ENCODE measurements at places on chromosomes 5 and 9.

GRCh38 chr9:108784998-108785397, 70.8 kb downstream of the ACTL7B start:
- DNase-seq, result no peak

DNA sequence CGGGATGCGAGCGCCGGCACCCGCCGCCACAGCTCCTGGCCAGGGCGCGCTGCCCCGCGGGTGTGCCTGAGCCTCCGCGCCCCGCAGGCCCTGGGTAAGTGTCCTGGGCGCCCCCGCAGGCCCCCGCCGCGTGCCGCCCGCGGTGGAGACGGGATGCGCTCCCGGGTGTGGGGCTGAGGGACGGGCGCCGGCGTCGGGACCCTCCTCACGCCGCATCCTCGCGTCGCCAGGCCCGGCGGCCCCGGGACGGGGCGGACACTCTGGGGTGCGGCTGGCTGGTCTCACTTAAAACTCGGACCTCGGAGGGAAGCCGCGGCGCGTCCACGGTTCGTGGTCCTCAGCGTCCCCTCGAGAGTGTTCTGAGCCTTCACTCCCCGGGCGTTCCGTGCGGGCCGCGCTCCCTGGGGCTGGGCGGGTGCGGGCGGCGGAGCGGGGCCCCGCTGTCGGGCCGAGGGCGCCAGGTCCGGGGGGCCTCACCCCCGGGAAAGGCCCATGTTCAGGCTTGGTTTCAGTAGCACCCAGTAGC, 275 bp downstream of the AHRR start:
- DNase-seq, result no peak

DNA sequence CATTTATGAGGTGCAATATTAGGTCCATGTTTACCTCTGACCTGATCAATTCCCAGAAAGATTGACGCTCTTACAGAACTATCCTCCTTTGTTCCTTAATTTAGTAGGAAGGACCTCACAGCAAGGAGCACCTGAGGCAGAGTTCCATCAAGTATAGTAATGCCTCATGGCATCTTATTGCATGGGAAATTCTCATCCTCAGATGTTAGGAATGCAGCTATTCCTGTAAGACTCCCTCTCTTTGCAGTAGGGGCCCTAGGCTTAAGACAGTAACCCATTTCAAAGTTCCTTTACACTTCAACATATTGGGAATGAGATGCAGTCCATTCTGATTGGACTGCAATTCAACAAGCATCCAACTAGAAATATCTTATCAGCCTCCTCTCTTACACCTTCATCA, 69.8 kb downstream of the SLCO4C1 start:
- DNase-seq, result no peak

GRCh38 chr5:97098922-97099321, 43.5 kb downstream of the LIX1 start:
- DNase-seq, result no peak

GRCh38 chr9:137446851-137447471, 5.8 kb upstream of the ENTPD8 start:
- no peak for DNase-seq

DNA sequence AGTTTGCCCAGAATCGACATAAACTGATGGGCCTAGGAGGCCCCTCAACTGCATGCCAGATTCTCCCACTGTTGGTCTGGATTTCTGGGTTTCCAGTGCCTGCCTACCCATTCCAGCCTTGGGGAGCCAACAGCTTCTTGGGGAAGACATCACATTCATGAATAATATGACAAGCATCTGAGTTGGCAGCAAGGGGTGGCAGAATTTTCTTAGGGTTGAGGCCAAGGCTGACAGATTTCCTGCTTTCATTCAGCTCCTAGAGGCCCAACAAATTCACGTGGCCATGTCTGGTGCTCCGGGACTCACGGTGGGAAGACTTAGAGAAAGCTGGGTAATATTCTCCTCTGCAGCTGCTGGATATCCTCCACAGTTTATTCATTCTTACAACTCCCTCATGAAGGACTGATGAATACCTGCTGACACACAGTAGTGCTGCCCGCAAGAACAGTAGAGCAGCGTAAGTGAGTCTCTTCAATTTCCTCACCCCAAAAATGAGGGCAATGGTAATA, 305.0 kb upstream of the TNC start:
- no peak for DNase-seq

DNA sequence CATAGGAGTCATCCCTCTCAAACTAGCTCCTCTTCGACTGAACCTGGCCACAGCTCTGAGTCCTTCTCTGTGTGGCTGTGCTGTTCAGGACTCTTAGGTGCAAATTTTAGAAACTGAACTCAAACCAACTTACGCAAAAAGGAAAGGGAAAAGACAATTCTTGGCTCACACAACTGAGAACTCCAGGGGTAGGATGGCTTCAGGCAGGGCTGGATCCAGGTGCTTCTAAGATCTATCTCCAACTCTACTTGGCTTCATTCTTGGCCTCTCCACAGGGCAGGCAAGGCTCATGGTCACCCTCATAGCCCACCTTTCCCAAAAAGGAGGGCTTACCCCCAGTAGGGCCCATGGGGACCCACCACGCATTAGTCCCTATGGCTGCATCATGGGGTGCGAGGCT, 8.1 kb downstream of the ASS1 start:
- DNase-seq, result no peak

- DNase-seq, result no peak
Measured at GRCh38 chr5:128144491-128144890, 60.9 kb downstream of the SLC12A2 start.

DNA sequence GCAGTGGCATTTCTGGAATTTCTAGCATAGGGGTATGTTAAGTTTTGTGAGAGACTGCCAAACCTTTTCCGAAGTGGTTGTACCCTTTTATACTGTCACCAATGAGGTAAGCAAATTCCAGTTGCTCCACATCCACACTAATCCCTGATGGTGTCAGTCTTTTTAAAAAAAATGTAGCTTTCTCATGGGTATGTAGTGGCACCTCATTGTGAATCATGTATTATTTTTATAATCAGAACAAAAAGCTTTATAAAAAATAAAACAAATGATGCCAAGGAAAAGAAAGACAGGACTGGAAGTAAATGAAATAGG, 93.4 kb upstream of the CLINT1 start:
- no peak for DNase-seq

DNA sequence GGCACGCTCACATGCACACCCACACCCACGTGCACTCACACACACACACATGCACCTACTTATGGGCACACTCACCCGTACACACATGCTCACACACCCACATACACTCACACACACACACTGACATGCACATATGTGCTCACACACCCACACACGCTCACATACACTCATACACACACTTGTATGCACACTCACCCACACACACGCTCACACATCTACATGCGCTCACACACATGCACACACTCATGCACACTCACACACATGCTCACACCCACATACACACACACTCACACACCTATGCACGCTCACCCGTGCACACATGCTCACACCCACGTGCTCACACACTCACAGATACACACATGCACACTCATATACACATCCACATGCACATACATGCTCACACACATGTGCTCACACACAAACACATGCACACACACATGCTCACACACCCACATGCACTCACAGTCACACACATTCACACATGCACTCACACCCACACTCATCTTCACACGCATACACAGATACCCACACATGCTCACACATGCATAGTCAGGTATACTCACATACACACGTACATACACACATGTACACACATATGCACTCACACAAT, 138.3 kb downstream of the OLFM1 start:
- DNase-seq, result no peak

- no peak for DNase-seq
Measured at GRCh38 chr9:116986015-116986414, 298.9 kb downstream of the TRIM32 start.

DNA sequence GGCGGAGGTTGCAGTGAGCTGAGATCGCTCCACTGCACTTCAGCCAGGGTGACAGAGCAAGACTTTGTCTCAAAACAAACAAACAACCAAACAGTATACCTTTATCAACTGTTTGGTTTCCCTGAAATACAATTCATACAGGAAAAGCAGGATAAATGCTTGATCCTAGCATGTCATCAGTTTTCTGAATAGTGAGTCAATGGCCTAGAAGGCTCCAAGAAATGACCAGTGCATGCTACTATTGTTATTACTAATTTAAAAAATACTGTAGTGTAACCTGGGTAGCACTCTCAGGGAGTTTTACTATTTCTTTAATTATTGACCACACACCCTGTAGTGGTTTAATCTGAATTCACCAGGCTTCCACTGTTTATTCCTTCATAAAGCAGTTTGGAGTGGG, 101.0 kb upstream of the PTPN3 start:
- DNase-seq, result no peak

DNA sequence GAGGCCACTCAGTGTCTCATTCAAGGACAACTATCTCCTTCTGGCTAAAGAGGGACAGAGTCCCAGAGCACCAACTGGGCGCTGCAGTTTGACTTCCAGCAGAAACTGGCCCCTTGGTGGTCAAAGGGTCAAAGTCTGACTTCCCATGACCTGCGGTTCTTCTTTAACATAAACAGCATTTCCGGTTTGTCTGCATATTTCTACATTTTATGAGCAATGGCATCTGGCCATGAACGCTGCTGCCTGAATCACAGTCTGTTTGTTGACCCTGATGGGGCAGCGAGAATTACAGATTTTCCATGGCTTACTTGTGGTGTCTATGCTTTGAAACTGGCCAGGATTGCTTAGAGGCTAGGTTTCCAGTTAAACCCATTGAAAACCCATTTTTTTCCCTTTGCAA, 1.3 kb downstream of the TNFSF15 start:
- no peak for DNase-seq

DNA sequence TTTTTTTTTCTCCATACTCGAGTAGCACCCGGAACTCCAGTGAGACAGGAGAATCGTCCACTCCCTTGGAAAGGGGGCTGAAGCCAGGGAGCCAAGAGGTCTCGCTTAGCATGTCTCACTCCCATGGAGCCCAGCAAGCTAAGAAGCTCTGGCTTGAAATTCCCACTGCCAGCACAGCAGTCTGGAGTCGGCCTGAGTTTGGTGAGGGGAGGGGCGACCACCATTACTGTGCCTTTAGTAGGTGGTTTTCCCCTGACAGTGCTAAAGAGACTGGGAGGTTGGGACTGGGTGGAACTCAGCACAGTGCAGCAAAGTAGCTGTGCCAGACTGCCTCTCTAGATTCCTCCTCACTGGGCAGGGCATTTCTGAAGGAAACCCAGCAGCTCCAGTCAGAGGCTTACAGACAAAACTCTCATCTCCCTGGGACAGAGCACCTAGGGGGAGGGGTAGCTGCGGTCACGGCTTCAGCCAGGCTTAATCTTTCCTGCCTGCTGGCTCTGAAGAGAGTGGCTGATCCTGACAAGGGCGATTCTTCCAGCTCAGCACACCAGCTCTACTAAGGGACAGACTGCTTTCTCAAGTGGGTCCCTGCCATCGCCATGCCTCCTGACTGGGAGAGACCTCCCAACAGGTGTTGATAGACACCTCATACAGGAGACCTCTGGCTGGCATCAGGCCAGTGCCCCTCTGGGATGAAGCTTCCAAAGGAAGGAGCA, 414.5 kb upstream of the ZNF608 start:
- no peak for DNase-seq

GRCh38 chr5:56421246-56422075, 188.3 kb upstream of the ANKRD55 start:
- no peak for DNase-seq

DNA sequence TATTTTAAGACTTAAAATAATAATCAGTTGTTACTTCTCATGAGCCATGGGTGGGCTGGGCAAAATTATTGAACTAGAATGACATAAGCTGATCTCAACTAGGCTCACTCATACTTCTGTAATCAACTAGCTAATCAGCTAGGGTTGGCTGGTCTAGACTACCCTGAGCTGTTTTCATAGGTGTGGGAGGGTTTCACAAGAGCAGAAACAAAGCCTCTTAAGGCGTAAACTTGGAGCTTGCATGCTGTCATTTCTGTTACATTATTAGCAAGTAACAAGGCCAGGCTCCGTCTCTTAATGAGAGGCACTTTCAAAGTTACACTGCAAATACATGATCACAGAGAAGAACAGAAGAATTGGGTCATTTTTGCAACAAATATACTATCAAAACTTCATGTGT, 57.2 kb upstream of the GHR start:
- DNase-seq, result no peak

DNA sequence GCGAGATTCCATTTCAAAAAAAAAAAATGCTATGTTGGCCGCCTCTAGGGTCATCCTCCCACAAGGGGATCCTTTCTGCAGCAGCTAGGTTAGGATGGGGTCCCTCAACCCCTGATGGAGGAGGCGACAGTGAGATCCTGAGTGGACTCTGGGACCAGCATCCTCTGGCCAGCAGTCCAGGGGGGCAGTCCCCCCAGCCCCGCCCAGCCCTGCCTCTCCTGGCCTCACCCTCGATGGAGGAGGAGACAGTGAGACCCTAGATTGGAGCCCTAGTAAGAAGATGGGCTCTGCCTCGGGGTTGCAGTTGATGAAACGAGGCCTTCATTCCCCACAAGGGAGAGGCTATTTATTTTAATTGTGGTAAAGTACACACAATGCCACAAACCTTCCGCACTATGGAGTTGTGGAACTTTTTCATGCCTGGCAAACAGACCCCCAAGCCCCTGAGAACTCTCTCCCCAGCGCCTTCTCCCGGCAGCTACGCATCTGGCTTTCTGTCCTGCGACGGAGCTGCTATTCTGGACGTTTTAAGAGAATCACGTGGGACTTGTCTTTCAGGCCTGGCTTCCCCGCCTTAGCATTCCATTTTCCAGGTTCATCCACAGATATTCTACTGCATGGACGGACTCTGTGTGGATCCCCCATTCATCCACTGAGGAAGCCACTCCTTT, 15.8 kb downstream of the VAV2 start:
- no peak for DNase-seq

- DNase-seq, result no peak
Measured at GRCh38 chr9:105330755-105331154, 86.3 kb downstream of the SLC44A1 start.

DNA sequence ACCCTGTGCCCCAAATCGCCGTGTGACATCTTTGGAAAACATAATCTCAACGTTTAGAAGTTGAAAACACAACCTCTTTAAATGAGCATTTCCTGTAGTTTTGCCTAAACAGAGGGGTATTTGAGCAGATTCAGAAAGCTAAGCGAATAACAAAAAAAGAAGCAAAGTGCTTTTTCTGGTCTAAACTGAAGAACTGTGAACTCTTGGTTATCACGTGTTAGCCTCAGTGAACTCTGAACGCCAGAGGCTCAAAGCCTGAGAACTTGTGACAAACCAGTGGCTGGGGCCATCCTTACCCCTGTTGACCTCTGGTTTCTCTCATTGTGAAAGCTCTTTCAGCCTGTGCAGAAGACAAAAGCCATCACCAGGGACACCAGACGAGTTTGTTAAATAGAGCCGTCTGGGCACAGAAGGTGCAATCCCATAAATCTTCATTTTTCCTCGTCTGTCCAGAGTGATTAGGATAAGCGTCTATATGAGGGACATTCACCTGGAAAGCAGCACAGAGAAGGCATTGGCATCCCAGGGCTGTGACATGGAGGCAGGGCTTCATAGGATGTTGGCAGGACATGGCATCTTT, 61.4 kb upstream of the ICE1 start:
- no peak for DNase-seq

DNA sequence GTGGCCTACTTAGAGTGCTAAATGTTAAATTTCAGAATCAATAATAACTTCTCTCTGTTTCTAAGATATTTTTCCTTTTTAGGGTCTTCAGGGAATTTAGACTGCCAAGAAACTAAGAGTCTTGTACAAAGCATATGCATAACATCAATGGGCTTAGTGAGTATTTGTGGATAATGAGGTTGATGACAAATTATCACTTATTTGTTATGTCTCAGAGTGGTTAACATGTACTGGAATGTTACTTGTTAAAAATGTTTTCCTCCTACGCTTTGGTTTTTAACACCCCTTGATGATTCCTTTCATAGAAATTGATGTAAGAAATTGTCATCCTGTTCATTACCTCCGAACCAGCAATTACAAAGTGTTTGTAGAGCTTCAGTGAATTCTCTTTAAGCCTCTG, 144.3 kb downstream of the MRPS30 start:
- DNase-seq, result no peak

- DNase-seq, result no peak
Measured at GRCh38 chr5:169636477-169637084, 494 bp upstream of the DOCK2 start.

All from left forelimb (tissue), 1 donor.